ENCODE measurements at places on chromosomes 6 and 20.

GRCh38 chr6:22236626-22237414, 60.0 kb downstream of the PRL start:
- DNase-seq: peak; percentile 74

GRCh38 chr6:34473967-34474366, 8.1 kb downstream of the PACSIN1 start:
- DNase-seq: no peak

- no peak for DNase-seq
Measured at GRCh38 chr20:13554706-13555105, 84.0 kb downstream of the TASP1 start.

DNA sequence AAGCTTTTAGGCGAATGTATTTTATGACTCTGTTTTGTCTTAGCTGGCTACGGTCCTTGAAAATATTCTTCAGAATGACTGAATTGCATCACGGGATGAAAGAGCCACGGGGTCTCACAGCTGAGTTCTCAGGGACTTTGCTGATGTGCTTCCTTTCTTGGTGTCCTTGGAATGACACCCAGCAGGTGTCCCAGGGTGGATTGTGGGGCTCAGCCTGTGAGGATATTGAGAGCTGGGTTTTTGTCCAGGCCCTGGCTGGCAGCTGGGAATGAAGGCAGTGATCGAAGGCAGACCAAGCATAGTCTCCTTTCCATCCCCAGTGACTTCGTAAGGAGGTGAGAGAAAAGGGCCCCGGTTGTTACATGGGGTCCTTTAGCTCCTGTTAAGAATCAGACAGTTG, 18.8 kb upstream of the MAPK13 start:
- DNase-seq: no peak

GRCh38 chr6:22411376-22412105, 114.7 kb upstream of the PRL start:
- peak; percentile 21 for DNase-seq

GRCh38 chr6:15268137-15268908, 22.5 kb downstream of the JARID2 start:
- peak; percentile 35 for DNase-seq

- no peak for DNase-seq
Measured at GRCh38 chr6:161195386-161195785, 78.5 kb downstream of the AGPAT4 start.

DNA sequence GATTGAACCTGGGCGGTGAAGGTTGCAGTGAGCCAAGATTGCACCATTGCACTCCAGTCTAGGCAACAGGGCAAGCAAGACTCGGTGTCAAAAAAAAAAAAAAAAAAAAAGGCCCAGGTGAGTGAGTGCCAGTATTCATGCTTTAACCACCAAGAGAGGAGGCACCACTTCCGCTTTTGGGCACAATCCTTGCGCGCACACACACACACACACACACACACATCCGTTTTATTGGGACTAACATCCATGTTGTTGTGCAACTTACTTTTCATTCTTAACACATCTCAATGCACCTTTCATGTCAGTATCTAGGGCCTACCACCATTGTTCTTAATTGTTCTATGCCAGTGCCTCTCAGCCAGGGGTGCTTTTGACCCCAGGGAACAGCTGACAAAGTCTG, 263.0 kb downstream of the CDC5L start:
- no peak for DNase-seq

- peak; percentile 49 for DNase-seq
Measured at GRCh38 chr6:52509281-52510212, 67.3 kb downstream of the TRAM2 start.

DNA sequence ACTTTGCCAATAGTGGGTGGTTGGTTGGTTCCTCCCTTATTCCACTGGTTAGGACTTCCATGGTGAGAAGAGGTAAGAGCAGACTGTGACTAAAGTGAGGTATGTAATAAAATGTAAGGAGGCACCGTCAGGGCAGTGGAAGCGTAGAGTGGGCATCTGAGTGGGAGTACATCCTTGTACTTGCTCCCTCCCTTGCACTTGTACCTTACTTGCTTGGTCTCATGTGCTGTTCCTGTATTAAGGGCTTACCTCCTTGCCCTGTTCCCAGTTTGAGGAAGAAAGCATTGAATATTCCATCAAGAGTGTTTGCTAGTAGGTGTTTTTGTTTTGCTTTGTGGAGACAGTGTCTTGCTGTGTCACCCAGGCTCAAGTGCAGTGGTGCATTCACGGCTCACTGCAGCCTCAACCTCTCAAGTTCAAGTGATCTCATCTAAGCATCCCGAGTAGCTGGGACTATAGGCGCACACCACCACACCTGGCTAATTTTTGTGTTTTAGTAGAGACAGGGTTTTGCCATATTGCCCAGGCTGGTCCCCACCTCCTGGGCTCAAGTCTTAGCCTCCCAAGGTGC, 25.5 kb downstream of the AMD1 start:
- no peak for DNase-seq

GRCh38 chr20:2978519-2978918, 64.9 kb upstream of the GNRH2 start:
- DNase-seq: no peak

DNA sequence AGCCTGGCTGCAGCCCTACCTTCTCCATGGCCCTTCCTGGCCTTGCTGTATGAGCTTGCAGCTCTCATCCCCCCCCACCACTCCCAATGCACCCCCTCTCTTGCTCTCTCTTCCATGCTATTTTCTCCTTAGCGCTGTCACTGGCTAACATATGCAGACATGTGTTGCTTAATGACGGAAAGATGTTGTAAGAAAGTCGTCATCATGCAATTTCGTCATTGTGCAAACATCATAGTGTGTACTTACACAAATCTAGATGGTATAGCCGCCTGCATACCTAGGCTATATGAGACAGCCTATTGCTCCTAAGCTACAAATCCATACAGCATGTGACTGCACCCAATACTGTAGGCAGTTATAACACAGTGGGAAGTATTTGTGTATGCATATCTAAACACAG, 27.0 kb downstream of the ANGPT4 start:
- no peak for DNase-seq

- DNase-seq: no peak
Measured at GRCh38 chr6:98323605-98324004, 510.8 kb upstream of the POU3F2 start.

- no peak for DNase-seq
Measured at GRCh38 chr6:98526465-98526864, 307.9 kb upstream of the POU3F2 start.

- no peak for DNase-seq
Measured at GRCh38 chr20:31923388-31924331, 28.2 kb downstream of the PDRG1 start.

DNA sequence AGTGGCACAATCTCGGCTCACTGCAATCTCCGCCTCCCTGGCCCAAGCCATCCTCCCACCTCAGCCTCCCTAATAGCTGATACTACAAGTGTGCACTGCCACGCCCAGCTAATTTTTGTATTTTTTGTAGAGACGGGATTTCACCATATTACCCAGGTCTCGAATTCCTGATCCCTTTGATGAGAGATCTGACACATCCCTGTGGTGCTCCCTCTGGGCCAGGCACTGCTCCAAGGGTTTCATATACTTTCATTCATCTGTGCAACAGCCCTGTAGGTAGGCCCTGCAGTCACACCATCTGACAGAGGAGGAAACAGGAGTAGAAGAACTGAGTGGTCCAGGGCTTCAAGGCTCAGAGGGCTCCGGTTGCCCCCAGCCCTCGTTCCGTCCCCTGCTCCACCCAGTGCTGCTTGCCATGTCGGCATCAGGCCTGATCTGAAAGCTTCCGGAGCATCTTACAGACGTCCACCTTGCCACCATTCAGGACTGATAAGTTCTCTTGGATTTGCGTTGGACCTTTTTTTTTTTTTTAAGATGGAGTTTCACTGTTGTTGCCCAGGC, 3.3 kb downstream of the ZGPAT start:
- DNase-seq: no peak

- no peak for DNase-seq
Measured at GRCh38 chr6:96460052-96460700, 61.4 kb upstream of the UFL1 start.

DNA sequence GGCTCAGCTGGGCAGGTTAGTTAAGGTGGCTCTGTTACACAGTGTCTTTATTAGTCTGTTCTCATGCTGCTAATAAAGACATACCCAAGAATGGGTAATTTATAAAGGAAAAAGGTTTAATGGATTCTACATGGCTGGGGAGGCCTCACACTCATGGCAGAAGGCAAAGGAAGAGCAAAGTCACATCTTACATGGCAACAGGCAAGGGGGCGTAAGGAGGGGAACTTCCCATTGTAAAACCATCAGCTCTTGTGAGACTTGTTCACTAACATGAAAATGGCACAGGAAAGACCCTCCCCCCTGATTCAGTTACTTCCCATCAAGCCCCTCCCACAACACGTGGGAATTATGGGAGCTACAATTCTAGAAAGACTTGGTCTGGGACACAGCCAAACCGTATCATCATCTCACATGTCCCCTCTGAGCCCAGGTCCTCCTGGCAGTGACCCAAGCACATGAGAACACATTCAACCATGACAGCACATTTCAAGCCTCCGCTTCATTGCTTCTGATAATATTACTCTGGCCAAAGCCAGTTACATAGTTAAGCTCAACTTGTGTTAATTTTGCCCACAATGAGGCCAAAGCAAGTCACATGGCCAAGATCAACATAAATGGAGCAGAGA, 383.9 kb downstream of the PLCB1 start:
- no peak for DNase-seq

- no peak for DNase-seq
Measured at GRCh38 chr6:34517966-34518365, 38.2 kb downstream of the SPDEF start.

- DNase-seq: peak; percentile 63
Measured at GRCh38 chr20:45104786-45105185, 3.9 kb upstream of the KCNS1 start.

GRCh38 chr6:77361018-77361417, 102.3 kb downstream of the HTR1B start:
- DNase-seq: no peak

DNA sequence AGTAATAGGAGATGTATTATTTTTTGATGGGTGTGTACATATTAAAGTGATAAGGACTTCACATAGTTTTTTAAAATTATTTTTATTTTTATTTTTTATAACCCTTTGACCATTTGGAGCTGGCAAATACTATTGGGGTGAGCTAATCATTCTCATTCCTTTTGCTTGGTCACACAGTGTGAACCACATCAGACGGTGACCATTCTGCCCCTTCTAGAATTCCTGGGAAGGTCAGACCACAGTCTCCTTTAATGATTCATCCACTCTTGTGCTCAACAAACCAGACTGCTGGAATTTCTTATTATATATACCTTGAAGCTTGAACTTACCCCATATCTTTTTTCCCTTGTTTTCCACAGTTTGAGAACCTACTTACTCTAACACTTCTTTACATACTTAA, 23.9 kb upstream of the PRL start:
- DNase-seq: peak; percentile 82

- no peak for DNase-seq
Measured at GRCh38 chr6:155519176-155519738, 63.6 kb upstream of the NOX3 start.

GRCh38 chr6:18387061-18387721, at the start of gene RNF144B:
RNF144B (plus strand) TSS chr6:18387350; CDS start chr6:18399535, 12,185 bp downstream.
- peak; percentile 75 for DNase-seq

DNA sequence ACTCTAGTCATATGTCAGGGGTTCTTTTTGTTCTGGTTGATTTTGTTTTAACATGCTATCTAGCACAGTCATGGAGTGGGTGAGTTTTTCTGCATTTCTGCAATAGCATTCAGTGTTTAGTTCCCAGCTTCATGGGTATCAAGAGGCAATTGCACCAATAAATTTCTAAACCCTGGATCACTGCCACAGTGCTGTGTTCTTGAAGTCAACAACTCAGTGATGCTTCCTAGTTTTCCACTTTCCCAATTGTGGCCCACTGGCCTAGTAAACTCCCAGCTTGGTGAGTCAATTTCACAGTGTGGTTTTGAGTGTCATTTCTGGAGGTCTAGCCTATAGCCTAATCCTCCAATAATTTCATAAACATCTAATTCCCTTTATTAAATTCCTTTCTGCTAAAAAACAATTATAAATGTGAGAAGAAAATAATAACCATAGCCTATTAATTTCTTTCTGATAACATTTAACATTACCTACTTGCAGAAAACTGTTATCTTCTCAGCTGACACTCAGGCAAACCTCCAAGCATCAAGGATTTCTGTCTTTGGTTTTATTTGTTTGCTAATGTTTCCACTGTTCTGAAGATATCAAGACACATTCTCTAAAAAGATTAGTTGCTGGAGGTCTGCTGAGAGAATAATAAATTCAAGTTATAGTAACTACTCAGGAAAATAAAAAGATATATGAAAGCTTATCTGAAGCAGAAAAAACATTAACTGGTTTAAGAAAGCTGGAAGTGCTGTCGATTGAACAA, 89.9 kb downstream of the PDE7B start:
- DNase-seq: peak; percentile 11

DNA sequence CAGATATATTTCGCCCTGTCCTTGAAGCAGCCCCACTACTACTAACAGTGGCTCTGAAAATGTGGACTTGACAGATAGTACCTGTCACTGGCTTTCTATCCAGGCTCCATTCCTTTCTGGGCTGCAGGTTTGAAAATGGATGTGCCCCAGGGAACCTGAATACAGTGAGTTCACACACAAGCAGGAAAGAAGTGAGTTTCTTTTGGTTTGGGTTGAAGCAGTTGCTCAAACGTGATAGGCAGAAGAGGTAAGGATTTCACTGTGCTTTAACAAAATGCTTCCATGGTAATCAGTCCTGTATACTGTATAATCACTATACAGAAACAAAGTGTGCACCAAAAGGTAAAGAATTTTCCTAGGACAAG, 382.9 kb downstream of the PRKN start:
- no peak for DNase-seq

DNA sequence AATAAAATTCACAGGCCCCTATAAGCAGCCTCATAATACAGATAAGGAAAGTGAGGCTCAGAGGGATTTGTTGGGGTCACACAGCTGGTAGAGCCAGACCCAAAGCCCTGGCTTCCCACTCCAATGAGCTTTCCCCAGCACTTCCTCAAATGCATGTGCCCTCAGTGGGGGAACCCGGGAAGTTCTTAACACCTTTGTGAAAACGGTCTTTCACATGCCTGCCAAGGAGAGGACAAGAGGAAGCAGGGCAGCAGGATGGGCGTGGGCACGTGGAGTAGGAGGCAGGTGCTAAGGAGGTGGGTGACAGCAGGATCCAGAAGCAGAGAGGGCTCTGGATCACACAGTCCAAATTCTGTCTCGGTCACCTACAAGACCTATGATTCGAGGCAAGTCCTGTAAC, 598 bp downstream of the PI16 start:
- DNase-seq: no peak

DNA sequence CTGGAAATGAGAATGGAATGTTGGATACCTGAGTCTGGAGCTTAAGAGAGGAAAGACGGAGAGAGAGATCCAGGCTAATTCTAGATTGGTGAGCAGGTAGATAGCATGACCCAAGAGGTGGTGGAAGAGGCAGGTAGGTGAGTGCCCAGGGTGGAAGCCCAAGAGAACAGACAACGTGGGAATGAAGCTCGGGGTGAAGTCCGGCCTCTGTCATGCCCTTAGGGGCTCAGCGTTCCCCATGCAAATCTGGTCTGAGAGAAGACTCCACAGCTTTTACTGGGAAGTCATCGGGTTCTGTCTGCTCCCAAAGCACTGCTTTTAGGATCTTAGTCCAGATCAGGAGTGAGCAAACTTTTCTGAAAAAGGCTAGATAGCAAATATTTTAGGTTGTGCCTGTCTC, 3.6 kb downstream of the NELFCD start:
- no peak for DNase-seq

Measured in AG08395 (cell line).